NCI-H1694 (cell line): ENCODE measurements at places on chromosomes 2 and 18.
A peak's percentile ranks its signal among the peaks of the same experiment; 100 is the strongest.

DNA sequence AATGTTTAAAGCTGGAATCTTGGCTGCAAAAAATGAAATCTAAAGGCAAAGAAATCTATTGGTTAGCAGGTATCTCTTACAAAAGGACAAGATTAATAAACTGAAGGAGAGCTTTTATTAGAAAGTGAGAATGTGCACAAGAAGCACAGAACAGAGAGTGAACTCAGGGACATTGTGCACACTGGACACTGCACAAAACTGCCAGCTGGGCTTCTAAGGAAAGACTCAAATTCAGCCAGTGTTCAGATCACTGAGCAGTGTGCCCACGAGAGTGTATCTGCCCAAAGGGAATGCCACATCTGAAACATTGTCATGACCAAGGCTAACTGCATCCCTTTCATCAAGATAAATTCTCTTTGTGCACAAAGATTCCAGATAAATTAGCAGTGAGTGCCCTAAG, 129.7 kb upstream of the KCNH7 start:
- no peak for DNase-seq

DNA sequence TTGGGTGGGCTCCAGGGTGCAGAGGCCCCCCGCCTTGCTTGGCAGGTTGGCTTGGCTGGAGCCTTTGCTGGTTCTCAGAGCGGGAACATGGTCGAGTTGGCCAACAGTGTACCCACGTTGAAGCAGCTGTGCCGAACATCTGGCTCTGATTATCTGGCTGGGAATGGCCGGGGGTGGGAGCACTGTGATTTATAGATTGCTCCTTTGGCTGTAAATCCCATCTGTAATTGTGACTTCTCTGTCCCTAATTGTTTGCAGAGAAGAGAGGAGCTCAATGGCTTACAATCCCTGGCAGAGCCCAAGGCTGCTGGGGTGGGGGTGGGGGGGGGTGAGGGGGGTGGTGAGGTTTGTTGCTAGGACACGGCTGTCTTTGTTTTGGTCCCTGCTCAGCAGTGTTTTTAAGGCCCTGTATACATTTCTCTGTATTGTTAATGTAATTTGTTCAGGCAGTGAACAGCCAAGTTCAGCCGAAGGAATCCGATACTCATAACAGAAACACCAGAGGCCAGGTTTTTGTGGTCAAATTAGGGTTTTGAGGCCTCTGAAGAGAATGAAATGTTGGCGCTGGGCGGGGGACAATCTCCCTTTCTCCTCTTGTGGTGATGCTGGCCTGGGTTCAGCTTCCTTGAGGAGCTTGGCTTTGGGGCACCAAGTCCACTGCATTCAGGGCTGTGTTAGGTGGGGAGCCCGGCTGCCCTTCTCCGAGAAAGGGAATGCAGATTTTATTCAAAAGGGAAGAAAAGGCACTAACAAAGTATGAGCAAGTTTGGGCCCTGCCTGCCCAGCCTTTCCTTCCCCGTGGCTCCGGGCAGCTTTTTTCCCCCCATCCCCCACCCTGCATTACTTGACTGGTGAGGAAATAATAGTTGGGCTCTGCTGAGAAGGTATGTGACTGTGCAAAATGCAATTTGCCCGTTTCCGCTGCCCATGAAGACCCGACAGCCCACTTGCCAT, 82.5 kb downstream of the TCF7L1 start:
- DNase-seq = peak; percentile 26

DNA sequence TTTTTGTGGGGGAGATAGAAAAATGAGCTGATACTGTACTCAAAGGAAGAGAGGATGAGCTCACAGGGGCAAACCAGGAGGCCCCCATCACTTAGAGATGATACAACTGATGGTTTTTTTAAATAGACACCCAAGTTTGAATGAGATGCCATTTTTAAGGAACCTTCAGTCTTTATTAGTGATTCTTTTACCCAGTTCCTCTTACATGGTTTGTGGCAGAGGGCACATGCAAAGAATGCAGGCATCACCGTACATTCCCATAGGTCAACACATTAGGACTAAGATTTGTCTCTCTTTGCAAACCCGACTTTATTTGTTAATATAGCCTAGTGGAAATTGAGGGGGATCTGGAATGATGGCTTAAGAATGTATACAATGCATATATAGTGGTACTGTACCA, 250.9 kb downstream of the ASXL3 start:
- no peak for DNase-seq

DNA sequence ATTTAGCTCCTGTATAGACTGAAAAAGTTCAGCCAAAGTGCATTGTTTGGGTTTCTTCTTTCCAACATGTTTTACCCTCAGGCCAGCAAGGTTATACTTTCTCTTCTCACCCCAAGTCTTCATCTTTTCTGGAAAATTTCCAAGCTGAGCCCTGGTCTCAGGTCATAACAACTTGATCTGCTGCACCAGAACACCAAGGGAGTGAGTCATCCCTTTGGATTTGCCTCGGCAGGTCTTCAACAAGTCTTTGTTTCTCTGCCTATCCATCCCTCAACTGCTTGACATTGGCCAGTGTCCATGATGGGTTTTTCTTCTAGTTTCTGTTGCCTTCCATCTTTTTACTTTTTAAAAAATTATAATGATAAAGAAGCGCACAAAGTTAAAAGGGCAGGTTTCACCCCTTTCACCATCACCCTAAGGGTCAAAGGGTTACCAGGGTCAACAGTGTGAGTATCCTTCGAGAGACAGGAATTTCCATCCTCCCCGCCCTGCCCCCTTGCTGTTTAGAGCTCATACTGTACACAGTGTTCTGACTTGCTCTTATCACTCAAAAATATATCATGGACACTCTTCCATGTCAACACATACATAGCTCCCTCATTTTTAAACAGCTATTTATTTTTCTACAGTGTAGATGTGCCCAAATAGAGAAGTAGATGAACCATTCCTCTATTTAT, 5.7 kb upstream of the SPATS2L start:
- DNase-seq = no peak

DNA sequence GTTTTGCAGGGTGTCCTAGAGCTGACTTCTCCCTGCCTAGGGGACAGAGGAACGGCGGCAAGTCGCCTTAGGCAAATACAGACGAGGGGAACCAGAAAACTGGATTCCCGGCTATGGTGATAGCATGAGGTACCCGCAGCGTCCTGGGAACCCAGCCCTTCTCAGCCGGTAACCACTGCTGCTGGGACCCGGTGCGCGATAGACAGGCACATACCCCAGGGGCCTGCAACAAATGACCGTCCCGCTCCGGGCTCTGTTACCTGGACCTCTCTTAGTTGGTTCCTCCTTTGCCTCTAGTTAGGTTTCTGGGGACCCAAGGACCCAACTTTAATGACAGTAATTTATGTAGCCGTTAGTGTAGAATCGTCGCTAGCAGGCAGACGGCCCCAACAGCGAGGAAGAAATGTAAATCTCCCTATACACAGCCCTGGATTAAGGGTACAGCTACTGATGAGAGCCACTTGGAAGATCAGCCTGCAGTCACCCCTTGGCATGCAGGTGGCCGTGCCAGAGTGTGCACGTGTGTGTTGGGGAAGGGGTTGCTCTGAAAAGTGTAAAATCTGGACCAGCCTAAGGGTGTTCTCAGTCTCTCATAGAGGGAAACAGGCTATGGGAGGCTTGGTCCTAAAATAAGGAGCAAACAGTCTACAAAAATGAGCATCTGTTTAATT, 819 bp upstream of the SERPINE2 start:
- DNase-seq = no peak

DNA sequence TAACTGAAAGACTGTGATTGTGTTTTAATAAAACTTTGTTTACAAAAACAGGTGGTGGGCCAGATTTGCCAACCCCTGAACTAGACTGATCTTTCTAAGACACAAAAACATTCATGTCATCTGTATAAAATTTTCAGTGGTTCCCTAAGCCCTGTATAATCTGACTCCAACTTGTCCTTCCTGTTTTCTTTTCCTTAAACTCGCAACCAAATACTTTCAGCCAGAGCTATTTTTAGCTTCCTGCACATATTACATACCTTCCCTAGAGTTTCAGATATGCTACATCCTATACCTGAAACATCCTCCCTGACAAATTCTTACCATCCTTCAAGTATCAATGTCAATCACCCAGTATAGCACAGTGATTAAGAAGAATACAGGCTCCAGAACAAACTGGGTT, 4.8 kb downstream of the GCFC2 start:
- DNase-seq = no peak

DNA sequence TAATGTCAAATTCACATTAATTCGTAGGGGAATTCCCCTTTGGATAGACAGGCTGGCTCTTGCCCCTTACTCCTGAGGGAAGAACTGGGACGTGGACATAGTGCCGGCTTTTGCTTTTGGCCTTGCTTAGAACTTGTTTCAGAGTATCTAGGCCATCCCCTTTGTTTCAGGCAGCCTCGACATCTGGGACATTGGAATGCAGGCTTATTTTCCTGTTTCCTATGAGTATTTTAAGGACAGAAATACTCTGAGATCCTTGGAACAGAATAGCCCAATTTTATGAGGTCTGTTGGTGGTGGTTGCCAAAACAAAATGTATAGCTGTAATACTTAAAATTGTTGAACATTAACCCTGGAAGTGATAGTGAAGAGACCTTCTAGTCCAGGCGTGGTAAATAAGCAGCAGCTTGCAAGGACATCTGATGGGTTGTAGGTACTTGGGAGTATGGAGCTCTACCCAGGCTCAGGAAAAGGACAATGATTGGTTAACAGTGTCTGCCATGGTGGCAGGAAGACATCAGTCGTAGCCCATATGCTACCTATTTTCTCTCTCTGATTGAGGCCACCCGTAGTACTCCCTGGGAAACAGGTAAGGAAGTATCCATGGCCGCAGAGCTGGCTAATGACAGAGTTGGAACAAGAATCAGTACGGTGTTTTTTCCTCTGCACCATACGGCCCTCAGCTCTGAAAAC, 112.4 kb downstream of the CDK15 start:
- DNase-seq = no peak

DNA sequence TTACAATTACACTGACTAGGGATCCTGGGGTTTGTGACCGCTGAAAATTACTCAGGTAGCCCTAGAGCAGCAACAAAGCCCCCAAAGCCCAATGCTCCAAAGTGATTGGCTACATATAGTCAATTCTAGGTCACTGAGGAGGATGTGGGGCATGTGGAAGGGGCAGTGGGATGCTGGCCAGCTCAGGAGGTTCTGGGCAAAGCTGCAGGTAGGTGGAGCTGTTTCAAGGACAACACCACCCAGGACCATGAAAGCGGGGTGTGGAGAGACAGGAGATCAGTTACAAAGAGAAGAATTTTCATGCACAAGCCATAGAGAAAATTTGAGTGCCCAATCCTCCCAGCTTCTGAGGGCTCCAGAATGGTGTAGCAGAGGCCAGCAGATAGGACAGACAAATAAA, 75.0 kb upstream of the CCDC85A start:
- no peak for DNase-seq
